ENCODE measurements at places on chromosomes 6 and 20.

DNA sequence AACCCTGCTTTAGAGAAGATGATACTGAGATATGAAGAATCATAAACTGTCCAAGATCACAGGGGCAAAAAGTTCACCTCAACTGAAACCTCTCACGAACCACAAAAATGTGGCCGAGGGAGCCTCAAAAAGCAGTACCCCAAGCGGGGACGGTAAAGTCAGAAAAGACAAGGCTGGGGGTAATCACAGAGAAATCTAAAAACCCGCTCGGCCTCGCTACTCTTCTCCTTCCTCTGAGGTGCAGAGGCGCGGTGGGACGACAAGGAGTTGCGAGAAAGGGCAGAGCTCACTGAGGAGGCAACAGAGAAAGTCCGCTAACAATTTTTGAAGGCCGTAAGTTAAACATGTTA is 356 bp upstream of the IRAK1BP1 start:
- DNase-seq: no peak

- DNase-seq: no peak
Measured at GRCh38 chr6:157695301-157696040, 127.6 kb upstream of the SNX9 start.

DNA sequence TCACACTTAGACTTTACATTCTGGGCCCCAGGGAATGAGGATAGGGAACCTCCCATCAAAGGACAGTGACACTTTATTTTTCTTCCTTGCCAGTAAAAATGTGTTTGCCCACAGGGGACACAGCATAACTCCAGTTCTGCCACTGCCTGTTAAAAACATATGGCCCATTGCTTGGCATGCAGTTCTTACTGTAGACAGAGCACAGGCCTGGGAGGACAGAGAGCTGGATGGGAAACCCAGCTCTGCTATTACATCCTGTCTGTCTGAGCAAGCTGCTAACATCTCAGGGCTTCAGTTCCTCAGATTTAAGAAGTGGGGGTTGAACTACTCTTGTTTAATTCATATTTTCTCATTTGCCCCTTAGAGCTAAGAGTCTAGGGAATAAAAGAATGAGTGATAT is 120.2 kb downstream of the AKAP7 start:
- DNase-seq: no peak

- DNase-seq: no peak
Measured at GRCh38 chr6:14612016-14612980, 494.7 kb downstream of the CD83 start.

GRCh38 chr20:31664696-31665354 is 27.1 kb downstream of the COX4I2 start:
- DNase-seq: no peak

DNA sequence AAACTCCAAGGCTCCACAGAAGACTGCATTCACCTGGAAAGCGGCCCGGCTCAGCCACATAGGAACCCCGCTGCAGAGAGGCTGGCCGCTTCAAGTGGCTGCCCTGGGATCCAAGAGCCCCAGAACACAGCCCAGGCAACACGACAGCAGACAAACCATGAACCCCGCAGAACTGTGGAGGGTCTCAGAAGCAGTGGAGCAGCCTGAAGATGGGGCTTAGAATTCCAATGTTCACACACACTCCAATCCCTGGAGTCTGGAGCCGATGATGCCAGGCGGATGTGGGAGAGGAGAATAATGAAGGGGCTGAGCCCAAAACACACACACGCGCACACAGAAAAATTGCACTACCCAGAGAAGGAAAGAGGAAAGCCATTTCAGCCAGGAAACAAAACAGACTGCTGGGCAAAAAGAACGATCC is 52.4 kb downstream of the NINL start:
- DNase-seq: no peak

- DNase-seq: no peak
Measured at GRCh38 chr6:2485116-2485515, 239.7 kb upstream of the GMDS start.

DNA sequence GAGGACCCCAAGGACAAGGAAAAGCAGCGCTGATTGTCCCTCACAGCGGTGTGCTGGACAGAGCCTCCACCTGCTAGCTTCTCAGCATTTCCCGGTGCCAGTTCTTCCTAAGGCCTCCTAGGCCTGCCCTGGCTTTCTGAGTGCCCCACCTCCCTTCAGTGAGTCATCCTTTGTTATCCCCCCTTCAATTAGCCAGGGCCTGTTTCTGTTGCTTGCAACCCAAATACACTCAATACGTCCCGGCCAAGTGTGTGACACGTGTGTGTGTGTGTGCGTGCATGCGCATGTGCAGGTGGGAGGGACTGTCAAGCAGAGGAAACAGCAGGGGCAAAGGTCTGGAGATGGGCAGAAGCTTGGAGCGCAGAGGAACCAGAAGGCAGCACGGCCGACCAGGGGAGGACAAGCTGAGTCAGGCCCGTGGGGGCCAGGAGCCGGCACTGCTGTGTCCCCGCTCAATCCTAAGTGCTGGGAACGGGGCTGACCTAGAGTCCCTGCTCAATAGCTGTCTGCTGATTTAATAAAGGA is 159.8 kb downstream of the PREX1 start:
- DNase-seq: no peak

DNA sequence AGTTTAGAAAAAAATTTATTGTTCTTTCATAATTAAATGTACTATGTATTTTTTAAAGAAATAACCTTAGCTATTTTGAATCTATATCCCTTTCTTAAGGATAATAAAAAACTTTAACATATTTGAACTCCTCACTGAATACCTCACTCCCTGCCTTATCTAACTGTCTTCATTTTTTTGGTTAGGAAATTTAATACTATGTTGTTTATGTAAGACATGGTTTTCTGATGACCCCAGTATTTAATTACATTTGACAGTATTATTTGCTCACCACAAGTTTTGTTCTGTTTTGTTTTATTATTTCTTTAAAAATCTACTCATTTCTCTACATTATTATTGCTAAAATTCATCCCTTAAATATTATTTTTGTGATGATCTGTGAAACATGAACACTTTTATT is 394.4 kb upstream of the ADGRB3 start:
- no peak for DNase-seq

GRCh38 chr20:36273414-36274180 is 32.5 kb upstream of the DLGAP4 start:
- DNase-seq: no peak

DNA sequence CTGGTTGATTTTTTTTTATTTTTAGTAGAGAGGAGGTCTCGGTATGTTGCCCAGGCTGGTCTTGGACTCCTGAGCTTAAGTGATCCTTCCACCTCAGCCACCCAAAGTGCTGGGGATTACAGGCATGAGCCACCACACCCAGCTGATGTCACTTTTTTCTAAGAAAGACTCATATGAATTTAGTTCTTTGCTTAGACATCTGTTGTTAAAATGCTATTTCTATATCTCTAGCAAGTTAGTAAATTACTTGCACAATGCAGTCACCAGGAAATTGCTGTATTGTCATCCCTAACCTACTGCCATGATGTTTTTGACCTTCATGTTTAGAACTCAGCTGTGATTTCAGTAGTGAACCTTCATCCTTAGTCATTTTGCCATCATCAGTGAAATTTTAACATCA is 5.7 kb downstream of the KDM1B start:
- no peak for DNase-seq

DNA sequence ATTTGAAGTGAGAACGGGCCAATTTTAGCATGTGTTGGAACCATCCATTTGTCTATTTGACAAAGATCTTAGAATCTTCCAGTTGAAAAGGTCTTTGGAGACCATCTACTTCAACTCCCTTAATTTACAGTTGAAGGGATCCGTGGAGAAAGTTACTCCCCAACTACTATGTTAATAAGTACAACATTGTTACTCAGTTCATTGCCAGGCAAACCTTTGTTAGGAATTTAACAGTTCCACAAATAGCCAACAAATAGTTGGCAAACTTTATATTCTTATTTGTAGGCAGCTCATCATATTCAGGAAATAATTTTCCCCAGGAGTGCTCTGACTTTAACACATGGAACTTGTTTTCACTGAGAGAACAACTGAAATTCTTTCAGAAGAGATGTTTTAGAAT is 81.0 kb upstream of the FLRT3 start:
- DNase-seq: no peak

DNA sequence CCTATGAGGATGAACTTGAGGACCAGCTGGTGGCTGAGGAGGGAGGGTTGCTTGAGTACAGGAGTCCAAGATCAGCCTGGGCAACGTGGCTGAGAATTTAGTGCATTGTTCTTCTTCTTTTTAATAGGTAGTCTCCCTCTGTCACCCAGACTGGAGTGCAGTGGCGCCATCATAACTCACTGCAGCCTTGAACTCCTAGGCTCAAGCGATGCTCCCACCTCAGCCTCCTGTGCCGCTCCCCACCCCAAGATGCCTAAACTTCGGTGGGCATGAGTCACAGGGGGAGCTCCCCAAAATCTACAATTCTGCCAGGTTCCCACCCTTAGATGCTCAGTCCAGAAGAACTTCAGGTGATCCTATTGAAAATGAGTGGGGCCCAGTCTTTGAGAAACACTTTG is 21.4 kb downstream of the FAM50B start:
- DNase-seq: no peak

- no peak for DNase-seq
Measured at GRCh38 chr6:157937916-157938315, 43.7 kb upstream of the SYNJ2 start.

DNA sequence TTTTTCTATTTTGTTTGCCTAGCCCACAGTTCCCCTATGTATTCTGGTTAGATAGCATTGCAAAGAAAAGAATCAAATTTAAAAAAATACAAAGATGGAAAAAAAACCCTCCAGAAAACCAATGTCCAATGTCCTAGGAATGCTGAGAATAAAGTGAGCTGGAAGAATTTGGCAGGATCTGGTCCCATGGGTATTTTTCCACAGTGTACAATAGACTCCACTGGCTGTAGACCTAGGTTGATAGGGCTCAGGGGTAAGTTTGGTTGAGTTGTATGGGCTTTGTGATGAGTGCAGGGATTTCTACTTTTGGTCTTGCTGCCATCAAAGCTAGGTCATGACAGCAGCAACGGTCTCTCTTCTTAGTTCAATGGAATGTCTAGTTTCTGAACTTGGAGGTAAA is 41.5 kb downstream of the SLC22A2 start:
- no peak for DNase-seq

DNA sequence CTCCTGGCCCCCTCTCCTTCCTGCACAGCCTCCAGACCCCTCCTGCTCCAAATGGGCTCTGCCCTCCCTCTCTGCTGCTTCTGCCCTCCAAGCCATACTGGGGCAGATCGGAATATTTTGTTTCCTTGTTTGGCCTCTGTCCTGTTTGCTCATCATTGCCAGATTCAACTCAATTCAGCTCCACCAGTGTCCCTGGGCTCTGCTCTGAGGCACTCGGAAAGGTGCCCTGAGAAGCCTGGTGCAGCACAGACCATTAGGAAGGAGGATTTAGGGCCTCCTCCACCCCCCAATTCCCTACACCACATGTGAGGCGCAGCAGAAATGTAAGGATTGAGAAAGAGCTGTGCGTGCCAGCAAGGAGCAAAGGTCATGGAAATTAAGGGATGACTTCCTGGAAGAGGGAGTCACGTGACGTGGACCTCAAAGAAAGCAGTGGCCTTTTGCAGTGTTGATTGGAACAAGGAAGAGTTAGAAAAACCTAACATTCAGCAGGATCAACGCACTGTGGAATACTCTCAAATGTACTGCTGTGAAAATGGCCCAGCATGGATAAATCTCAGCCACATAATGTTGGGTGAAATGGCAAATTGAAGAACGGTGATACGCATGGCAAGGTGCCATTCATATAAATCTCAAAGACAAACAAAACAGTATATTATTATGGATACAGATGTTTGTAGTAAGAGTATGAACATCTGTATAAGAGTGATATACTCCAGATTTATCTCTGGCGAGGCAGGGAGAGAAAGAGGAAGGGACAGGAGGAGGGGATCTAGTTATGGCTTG is 229.5 kb upstream of the RNF24 start:
- DNase-seq: no peak

DNA sequence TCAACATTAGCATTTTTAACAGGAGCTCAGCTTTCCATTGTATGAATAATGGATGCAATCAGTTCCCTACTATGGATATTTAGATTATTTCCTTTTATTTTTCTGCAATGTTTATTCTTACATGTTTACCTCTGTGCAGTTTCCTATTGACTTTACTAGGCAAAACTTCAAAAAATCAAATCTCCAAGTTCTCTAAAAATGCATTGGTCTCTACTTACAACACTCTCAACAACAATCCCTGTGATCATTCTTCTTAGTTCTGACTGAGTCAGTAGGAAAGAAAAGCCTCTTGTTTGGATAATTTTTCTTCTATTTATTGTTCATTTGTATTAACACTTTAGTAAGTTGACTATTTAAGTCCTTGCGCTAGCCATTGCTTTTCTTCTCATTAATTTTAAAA is 126.1 kb downstream of the KIF13A start:
- DNase-seq: no peak

DNA sequence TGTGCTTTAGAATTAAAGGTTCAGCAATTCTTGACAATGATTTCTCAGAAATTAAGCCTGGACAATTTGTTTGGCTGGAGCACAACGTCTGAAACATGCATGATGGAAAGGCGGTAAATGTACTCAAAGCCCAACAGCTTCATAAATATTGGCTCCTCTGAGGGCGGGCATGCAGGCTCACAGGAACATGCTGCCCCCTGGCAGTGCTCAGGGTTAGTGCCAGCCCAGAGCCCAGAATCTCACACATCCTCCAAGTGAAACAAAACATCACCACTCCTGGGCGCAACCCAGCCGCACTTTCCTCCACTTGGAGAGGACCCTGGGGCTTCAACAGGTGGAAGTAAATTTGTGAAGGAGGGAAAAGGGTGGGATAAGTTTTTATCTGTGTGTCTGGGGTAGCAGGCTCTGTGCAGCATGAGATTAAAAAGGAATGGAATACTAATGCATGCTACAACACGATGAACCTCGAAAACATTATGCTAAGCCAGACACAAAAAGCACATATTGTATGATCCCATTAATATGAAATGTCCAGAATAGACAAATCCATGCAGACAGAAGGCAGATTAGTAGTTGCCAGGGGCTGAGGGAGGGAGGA is 54.1 kb upstream of the PTPRT start:
- no peak for DNase-seq

DNA sequence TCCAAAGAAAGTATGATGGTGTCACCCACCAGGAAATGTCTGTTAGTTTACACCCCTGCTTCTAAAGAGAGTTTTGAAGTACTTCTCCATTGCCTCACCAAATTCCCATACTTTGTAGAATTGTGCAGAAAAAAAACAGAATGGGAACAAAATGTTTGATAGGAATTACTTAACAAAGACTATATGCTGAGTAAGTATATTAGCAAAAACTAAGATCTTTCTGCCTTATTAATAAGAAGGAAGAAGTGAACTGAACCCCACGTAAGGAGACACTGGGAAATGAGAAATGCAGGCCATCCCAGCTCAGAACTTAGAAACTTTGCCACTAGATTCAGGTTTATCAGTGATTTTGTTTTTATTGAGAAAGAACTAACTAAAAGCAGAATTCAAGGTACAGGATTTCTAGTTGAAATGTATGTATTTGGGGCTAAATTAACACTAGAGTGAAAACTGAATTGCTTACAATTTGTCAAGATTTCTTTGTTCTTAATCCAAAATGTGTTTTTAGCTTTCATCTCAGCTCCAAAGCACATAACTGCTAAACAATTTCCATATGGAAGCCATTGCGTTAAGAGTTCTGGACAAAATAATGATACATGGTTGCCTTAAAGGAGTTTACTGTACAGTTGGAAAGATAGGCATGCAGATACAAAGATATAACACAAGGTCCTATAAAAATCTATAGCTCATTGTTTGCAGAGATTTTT is 102.7 kb upstream of the BMP5 start:
- no peak for DNase-seq

GRCh38 chr20:21395666-21396598 is 1.4 kb downstream of the NKX2-4 start:
- DNase-seq: no peak

- no peak for DNase-seq
Measured at GRCh38 chr20:5504061-5504739, 187.4 kb upstream of the PROKR2 start.

GRCh38 chr20:63156221-63156671 is 59.7 kb downstream of the YTHDF1 start:
- no peak for DNase-seq

All from NCI-H1436 treated with DMSO at 0.1 percent for 48 hours (cell line).